ENCODE measurements at places on chromosomes 12 and 14. TPM values are rescaled to one million over a fixed set of nuclear protein-coding genes. Genes with fewer than 3 reads are reported as not detected.
A peak's percentile ranks its signal among the peaks of the same experiment; 100 is the strongest.

Gene SERPINA10
- total RNA-seq = not detected

Gene CSRP2
- 0.47 TPM for total RNA-seq

Gene CISTR
- not detected for total RNA-seq

DNA sequence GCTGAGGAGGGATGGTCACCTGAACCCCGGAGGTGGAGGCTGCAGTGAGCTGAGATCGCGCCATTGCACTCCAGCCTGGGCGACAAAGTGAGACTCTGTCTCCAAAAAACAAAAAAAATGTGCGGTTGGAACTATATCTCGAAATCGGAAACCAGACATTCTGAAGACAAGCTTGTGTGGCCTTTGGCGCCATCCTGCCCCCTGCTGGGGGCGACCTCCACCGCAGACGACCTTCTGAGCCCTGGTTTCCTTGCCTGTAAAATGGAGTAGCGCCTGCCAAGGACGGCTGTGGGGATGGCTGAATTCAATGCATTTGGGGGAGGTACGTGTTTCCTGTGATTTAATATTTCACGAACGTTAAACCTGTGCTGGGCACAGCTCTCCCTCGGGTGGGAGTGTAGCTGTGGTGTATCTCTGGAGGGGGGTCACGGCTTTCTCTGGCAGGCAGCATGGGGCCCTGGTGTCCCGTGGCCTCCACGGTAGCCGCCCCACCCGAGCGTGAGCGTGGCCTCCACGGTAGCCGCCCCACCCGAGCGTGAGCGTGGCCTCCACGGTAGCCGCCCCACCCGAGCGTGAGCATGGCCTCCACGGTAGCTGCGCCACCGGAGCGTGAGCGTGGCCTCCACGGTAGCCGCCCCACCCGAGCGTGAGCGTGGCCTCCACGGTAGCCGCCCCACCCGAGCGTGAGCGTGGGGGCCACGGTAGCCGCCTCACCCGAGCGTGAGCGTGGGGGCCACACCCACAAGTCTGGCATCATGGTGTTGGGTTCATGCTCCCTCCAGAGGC, 55.3 kb downstream of the LRCOL1 start:
- no peaks in the 10 kb centered on the region for H3K36me3 ChIP-seq
- no peak overlapping the region for H3K4me3 ChIP-seq

GRCh38 chr14:43894534-43894933, 612.5 kb downstream of the FSCB start:
- H3K27me3 ChIP-seq = no peaks in the 10 kb centered on the region
- H3K36me3 ChIP-seq = no peaks in the 10 kb centered on the region
- no peak overlapping the region for H3K4me3 ChIP-seq
- DNase-seq = no peak
- H3K4me1 ChIP-seq = no peaks in the 10 kb centered on the region
- no peak overlapping the region for H3K27ac ChIP-seq

GRCh38 chr12:68958322-68958721, 25.4 kb upstream of the CPM start:
- peak; percentile 58 for DNase-seq
- H3K4me3 ChIP-seq = no peak overlapping the region
- peaks cover 4% of the 10 kb centered on the region for H3K36me3 ChIP-seq
- peaks cover 22% of the 10 kb centered on the region for H3K4me1 ChIP-seq

Gene TDRD9
- total RNA-seq = 2.7 TPM

- no peaks in the 10 kb centered on the region for H3K4me1 ChIP-seq
- H3K4me3 ChIP-seq = no peak overlapping the region
- H3K27me3 ChIP-seq = peaks cover 25% of the 10 kb centered on the region
- H3K27ac ChIP-seq = no peak overlapping the region
Measured at GRCh38 chr14:92888896-92889295, 34.1 kb upstream of the CHGA start.

Gene CELA1
- not detected for total RNA-seq

DNA sequence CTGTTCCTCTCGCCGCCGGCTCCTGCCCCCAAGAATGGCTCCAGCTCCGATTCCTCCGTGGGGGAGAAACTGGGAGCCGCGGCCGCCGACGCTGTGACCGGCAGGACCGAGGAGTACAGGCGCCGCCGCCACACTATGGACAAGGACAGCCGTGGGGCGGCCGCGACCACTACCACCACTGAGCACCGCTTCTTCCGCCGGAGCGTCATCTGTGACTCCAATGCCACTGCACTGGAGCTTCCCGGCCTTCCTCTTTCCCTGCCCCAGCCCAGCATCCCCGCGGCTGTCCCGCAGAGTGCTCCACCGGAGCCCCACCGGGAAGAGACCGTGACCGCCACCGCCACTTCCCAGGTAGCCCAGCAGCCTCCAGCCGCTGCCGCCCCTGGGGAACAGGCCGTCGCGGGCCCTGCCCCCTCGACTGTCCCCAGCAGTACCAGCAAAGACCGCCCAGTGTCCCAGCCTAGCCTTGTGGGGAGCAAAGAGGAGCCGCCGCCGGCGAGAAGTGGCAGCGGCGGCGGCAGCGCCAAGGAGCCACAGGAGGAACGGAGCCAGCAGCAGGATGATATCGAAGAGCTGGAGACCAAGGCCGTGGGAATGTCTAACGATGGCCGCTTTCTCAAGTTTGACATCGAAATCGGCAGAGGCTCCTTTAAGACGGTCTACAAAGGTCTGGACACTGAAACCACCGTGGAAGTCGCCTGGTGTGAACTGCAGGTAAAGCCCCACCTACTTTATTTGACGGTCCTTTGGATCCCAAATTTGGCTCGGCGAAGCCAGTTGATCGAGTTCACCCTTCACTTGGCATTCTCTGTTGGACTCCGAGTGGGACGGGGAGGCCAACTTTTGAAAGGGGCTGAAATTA, 1.5 kb downstream of the WNK1 start:
- no peaks in the 10 kb centered on the region for H3K27me3 ChIP-seq
- peak overlapping the region; percentile 93 for H3K4me3 ChIP-seq
- peaks cover 43% of the 10 kb centered on the region for H3K36me3 ChIP-seq

All from activated CD8-positive, alpha-beta T cell treated with anti-CD3 and anti-CD28 coated beads, Interleukin-2, amount 10 ng/mL, durations not matched to agents 7 days and 5 days (primary cell).